ENCODE measurements at places on chromosomes 2 and 18. TPM values are rescaled to one million over a fixed set of nuclear protein-coding genes. Genes with fewer than 3 reads are reported as not detected.

The NOSTRIN gene
- not detected for polyA plus RNA-seq

The ABCG5 gene
- polyA plus RNA-seq: not detected

The CRYBA2 gene
- polyA plus RNA-seq: not detected

DNA sequence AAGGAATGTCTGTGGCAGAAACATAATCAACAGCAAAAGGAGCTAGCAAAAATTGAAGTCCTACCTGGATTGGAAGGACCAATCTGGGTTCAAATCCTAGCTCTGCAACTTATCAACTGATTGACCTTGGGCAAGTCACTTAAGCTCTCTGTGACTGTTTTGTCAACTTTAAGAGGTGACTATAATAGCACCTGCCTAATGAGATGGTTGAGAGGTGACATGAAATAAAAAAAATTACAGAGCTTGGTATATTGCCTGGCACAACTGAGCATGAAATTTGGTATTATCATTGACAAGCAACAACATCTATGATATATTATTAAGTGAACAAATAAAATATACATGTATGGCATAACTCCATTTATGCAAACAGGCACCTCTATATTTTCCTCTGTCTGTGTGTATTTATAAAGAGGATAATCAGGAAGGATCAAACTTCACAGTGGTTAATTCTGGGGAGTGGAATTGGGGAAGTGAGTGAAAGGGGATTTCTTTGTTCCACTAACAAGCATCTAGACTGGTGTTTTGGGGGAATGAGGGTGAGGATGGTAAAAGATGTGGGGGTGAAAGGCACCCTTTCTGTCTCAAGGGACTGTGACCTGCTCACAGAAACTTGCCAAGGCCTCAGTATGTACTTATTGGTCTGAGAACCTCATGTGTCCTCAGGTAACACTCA is 132.8 kb upstream of the SERTAD2 start:
- DNase-seq: no peak

- DNase-seq: no peak
Measured at GRCh38 chr18:9742524-9743131, 34.5 kb downstream of the RAB31 start.

DNA sequence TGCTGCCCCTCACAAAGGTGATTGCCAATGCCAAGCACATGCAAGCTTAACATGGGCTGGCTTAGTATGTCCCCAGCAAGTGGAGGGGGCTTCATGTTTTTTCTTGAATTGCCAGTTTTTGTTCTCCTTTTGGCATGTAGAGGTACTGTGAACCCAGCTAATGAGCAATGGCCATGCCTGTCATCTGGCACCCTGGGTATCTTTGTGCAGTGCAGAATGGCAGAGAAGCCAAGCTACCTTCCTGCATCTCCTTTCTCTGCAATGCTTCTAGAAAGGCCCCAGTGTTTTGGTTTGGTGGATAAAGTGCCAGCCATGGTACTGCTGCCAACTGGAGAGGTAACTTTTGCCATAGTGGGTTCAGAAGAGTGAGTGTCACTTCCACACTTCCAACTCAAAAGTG is 576.9 kb downstream of the CMPK2 start:
- no peak for DNase-seq

Data from immature natural killer cell (primary cell).